ENCODE measurements at places on chromosomes 4 and X.

GRCh38 chr4:122781486-122781885 is 45.1 kb upstream of the FGF2 start:
- no peak for DNase-seq

DNA sequence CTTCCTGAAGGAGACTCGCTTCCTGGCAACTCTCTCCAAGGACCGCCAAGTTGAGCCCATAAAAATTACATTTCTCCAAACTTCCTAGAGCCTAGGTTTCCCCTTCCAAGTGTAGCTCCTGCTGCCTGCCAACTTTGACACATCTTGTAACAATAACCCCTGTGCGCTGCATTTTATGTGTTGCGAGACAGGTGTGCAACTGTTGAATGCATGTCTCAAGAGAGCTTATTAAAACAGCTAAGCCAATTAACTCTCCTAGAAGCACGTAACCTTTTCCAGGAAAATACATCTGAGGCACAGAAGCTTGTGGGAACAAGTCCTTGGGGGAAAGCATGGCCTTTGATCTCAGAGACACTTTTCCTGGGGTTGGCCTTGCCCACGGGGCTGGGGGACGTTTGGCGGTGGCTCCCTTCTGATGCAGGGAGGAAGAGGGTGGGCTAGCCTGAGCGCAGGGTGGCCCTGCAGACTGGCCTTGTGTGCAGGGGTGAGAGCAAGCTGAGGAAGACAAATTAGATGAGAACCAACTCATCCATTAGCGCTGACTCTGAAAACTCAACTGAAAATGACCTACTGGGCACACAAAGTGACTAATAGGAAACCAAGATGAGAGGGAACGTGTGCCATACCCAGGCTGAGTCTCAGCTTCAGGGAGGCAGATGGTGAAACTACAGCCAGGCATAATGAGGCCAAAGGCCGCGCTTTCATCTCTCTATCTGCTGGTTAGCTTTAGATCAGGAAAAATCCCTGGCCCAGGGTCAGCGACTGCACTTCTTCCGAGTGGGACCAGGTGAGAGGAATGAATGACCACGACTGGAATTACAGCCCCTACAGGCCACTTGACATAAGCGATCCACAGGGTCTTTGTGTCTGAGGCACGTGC is 75.3 kb downstream of the ENPP6 start:
- no peak for DNase-seq

GRCh38 chrX:119512146-119512800 is 44.0 kb downstream of the SLC25A5 start:
- DNase-seq: no peak

- DNase-seq: no peak
Observed at GRCh38 chrX:56947699-56948098, 47.6 kb downstream of the SPIN3 start.

- DNase-seq: no peak
Observed at GRCh38 chr4:107801766-107802211, 22.9 kb upstream of the SGMS2 start.

- no peak for DNase-seq
Observed at GRCh38 chr4:185269286-185269685, 59.9 kb downstream of the SNX25 start.

GRCh38 chrX:85052205-85052604 is 48.5 kb downstream of the APOOL start:
- no peak for DNase-seq

DNA sequence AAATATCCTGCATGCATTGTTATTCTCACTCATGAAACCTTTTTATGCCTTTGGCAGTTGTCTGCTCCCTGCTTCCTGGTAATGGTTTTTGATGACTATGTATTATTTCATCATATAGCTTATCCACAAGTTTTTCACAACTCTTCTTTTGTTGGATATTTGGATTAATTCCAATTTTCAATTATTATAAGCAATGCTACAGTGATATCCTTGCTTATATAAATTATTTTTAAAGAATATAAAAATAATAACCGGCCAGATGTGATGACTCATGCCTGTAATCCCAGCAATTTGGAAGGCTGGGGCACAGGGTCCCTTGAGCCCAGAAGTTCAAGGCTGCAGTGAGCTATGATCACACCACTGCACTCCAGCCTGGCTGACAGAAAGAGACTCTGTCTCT is 47.0 kb downstream of the ASIC5 start:
- DNase-seq: no peak

DNA sequence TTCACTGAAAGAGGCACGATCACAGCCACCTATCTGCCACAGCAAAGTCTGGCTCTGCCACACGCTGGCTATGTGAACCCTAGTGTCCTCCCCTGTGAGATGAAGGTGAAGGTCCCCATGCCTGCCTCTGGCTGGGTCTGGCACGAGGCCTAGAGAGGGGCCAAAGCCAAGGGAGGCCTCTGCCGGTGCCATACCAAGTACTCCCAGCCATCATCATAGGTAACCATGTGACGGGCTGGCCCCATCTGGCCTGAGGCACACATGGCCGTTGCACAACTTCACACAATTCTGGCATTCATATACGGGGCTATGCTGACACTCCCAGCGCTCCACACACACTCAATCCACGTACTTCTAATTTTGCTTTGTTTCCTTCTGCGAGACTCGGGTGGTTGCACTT is 15.3 kb downstream of the NOP14 start:
- no peak for DNase-seq

DNA sequence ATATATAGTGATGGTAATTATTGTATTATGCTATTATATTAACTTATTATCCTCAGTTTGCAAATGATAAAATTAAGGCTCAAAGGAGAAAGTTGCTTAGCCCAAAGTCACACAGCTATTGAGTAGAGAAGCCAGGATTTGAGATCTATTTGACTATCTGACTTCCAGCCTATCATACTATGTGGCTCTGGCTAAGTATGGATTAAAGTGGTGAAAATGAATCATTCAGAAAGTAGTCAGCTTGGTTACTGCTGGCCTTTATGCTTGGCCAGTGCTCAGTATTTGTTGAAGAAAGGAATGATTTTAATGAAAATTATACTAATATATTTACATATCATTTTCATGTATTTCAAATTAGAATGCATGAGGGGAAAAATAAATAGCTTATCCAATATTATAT is 219.8 kb downstream of the SHROOM3 start:
- no peak for DNase-seq

DNA sequence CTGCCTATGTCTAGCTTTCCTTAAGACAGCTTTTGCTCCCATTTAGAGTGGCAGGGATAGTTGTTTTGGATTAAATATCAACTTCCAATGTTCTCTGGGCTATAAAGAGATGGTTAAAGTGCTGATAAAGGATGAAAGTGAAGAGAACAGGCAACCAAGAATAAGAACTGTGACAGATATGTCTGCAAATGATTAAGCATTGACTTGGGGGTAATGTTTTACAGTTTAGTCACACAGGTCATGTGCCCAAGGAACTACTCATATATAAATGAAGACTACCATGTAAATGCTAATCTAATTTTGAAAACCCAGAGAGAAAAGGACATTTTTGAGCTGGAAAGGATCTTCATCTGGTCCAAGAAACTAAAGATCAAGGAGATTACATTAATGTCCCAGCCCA is 42.1 kb downstream of the RBMX2 start:
- DNase-seq: no peak

GRCh38 chr4:124866301-124866700 is 153.8 kb upstream of the ANKRD50 start:
- no peak for DNase-seq

DNA sequence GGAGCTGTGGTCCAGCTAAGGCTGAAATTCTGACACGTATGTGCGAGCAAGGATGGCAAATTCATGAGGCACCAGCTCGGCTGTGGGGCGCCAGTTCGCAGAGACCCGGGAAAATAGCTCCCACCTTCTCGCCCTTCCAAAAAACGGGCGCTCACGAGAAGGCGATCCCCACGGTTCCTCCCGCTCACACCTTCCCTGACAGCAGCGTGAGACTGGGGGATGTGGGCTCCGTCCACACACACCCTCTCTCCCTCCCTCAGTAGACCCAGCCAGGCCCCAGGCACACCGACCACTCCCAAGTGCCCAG is 584 bp downstream of the GPC3 start:
- DNase-seq: no peak

DNA sequence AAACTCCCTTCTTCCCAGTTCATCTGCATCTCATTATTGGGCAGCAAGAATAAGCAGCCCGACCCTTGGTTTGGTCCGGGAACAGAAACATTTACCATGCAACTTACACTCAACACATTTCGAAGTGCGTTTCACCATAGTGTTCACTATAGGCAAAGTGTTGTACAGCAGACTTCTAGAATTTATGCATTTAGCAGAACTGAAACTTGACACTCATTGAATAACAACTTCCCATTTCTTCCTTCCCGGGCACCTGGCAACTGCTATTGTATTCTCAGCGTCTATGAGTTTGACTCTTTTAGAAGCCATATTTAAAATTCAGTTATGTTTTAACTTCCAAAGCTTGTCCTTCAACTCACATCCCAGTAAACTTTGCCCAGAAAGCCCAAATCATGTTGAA is 840.6 kb downstream of the NLGN4X start:
- DNase-seq: no peak

DNA sequence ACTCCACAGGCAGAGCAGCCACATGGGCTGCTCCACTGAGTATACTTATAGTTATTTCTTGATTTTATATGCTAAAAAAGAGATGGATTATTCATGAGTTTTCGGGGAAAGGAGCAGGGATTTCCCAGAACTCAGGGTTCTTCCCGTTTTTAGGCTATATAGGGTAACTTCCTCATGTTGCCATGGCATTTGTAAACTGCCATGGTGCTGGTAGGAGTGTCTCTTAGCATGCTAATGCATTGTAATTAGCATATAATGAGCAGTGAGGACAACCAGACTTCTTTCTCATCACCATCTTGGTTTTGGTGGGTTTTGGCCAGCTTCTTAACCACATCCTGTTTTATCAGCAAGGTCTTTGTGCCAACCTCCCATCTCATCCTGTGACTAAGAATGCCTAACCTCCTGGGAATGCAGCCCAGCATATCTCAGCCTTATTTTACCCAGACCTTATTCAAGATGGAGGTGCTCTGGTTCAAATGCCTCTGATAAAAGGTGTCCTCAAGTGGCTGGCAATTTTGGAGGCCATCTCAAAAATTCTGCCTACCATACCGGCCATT is 213.0 kb upstream of the VEGFC start:
- DNase-seq: no peak

DNA sequence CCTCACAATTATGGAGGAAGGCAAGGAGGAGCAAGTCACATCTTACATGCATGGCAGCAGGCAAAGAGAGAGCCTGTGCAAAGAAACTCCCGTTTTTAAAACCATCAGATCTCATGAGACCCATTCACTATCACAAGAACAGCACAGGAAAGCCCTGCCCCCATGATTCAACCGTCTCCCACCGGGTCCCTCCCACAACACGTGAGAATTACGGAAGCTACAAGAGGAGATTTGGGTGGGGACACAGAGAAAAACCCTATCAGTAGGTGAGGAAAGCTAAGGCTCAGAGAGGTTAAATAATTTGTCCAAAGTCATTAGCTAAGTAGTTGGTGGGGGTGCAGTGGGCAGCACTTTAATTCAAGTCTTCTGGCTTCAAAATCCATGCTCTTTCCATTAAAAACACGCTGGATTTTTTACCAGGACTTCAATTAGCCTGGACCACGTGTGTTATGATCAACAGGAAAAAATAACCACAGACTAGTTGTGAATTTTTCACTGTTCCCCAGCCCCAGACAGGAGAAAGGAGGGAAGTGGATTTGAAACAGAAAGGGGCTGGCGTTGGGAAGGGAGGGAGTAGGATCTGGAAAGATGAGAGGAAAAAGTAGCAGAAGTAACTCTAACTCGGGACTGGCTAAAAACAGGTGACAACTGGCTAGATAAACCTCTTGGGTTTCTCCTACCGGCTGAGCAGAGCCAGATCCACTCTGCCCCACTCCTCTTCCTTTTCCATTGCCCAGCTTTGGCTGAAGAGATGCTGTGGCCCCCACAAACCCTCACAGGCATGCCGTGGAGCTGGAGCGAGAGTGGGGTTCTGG is 986 bp downstream of the MTMR8 start:
- no peak for DNase-seq

- DNase-seq: no peak
Observed at GRCh38 chrX:149717803-149718202, 5.9 kb downstream of the MAGEA11 start.

DNA sequence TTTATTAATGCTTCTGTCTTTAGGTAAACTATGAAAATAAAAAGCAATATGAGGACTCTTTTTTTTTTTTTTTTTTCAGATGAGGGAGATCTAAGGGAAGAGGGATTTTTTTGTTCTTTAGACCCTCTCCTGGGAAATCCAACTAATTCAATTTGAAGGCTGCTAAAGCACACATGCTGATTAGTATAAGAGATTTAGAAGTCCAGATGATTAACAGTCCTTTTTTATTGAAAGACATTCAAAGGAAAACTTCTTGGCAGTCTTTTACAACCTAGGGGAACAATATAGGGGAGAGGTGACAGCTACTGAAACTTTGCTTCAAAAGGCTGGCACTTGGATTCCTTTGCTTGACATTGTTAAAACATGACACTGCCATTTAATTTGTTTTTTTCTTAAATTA is 602.5 kb downstream of the RAPGEF2 start:
- no peak for DNase-seq

- no peak for DNase-seq
Observed at GRCh38 chr4:60611762-60612496, 588.2 kb upstream of the ADGRL3 start.

- DNase-seq: no peak
Observed at GRCh38 chr4:115260195-115260594, 146.8 kb upstream of the NDST4 start.

DNA sequence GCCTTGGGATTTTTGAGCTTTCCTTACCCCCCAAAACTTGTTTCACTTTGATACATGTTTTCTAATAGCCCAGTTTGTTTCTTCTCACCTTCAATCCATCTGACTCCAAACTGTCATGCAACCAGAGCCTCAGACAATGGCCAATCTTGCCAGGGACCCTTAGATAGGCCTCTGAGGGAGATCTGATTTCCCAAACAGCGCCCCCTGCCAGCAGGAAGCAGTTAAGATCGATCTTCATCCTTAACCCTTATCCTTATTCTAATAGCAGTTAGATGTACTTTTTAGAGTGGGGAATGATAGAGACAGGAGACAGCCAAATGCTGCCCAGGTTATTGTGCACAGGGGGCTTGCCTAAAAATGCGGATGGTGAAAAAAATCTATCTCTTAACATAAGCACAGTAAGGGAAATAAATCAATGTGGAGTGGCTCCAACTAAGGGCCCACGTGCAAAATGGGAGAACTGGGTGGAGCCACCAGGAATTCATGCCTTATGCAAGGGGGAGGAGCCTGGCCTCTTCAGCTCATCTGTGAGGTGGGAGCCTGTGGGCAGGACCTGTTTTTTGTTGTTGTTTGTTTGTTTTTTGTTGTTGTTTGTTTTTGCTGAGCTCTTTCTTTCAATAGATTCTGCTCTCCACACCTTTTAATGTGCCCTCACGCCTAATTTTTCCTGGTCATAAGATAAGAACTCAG is 833.6 kb upstream of the AGA start:
- DNase-seq: no peak

DNA sequence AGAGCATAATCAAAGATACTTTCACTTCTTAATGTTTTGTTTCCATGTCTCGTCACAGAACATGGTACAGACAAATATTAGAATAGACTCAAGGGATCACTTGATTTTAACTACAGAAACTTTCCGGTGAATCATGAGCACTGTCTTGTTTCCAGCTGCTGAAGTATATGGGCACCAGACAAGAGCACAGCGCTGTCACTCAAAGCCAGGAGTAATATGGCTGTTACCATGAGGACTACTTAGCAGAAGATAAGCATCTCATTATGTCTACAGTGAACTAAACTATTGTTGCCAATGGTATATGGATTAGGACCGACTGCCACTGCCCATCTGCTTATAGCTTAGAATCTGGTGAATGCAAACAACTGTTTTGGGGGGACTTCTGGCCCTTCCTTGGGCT is 34.3 kb downstream of the MECP2 start:
- no peak for DNase-seq

- no peak for DNase-seq
Observed at GRCh38 chr4:131093303-131093702, 1997.4 kb downstream of the C4orf33 start.

All from CD8-positive, alpha-beta memory T cell (primary cell).